Fibroblast of skin of back (primary cell): ENCODE measurements at places on chromosomes 13 and 19.

GRCh38 chr13:80469105-80469852 is 128.4 kb upstream of the SPRY2 start:
- no peak for DNase-seq

GRCh38 chr19:34678085-34678412 is 571 bp downstream of the ZNF302 start:
- DNase-seq: no peak

DNA sequence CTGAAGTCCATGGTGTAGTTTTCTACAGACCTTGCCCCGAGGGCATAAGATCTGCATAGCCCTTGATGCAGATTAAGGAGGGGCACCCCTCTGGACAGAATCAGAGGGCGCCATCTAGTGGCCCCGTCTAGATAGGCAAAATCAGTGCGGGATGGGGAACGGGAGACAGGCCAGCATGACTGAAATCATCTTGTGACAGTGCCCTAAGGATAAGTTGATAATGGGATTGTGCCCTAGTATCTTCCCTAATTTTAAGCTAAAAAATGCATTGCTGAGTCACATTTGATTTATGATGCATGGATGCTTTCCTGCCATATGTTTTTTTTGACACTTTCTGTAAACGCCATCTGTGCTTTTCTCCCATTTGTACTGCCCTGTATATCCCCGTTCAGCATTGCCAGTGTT is 19.0 kb upstream of the GPI start:
- DNase-seq: peak; percentile 75

GRCh38 chr19:13881692-13882418 is 4.9 kb downstream of the NANOS3 start:
- DNase-seq: peak; percentile 51

DNA sequence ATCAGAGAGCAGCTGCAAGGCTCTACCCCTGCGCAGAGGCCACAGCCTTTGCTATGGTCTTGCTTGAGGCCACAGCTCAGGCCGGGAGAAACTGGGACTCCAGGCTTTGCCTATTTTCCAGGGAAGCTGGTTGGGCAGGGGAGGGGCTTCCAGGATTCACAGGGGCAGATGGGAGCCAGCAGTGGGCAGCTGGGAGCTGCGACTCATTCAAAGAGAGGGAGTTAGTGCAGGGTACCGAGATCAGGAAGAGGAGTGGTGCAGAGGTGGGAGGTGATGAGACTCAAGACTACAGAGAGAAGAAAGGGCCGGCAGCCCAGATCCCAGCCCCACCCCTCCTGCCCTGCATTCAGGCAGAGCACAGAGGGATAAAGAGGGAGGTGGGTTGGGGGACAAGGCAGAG is 12.1 kb downstream of the ADGRE5 start:
- DNase-seq: no peak

DNA sequence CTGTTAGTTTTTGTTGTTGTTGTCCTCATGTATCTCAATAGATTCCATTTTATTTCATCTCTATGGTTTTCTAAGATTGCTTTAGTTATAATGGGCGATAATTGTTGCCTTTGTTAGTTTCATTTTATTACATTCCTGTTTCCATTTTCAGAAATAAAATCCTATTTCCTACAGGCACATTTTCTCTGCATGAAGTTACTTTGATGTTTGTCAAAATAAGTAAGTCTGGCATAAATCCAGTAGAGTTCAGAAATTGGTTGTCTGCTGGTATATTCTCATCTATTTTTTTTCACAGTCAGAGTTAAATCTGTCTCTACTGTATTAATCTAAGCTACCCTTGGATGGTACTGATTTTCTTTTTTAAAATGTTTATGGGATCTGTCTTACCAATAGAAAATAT is 204.1 kb downstream of the MYO16 start:
- DNase-seq: no peak

DNA sequence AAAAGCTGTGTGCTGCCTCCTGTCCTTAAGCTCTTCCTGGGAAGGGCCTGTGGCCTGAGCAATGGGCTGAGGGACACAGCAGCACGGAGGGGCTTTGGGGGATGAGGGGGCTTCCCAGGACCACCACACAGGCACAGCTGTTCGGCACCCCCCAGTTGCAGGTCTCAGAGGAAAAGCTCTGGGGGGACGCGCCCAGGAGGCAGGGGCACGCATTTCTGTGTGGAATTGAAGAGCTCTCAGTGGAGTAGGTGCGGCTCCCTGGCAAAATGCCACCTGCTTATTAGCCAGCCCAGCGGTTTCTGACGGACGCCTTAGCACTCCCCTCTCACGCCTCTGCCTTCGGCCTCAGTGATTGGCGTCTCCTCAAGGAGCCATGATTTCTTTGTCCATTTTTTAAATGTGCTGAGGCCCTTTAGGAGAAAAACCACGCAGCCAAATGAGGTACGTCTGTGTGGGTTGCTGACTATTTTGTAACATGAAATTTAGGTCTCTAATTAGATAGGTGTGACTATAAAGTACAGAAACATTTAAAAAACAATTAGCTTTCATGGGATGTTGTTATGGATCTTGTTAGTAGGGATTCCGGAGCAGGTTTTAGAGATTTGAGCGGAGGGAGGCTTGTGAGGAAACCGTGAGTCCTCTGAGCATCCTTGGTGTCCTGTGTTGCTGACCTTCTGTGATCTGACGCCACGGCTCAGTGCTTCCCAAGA is 4.0 kb downstream of the MCF2L start:
- DNase-seq: no peak

GRCh38 chr13:70905035-70905434 is 796.8 kb upstream of the KLHL1 start:
- no peak for DNase-seq

- peak; percentile 81 for DNase-seq
Observed at GRCh38 chr13:97043302-97043701, 49.0 kb upstream of the OXGR1 start.

DNA sequence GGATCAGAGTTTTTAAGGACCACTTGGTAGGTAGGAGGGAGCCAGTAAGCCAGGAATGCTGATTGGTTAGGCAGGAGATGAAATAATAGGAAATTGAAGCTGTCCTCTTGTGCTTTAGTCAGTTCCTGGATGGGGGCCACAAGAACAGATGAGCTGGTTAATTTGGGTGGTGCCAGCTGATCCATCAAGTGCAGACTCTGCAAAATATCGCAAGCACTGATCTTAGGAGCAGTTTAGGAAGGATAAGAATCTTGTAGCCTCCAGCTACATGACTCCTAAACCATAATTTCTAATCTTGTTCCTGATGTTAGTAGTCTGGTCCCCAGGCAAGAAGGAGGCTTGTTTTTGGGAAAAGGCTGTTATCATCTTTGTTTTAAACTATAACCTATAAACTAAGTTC is 117.9 kb upstream of the GPR12 start:
- DNase-seq: no peak

DNA sequence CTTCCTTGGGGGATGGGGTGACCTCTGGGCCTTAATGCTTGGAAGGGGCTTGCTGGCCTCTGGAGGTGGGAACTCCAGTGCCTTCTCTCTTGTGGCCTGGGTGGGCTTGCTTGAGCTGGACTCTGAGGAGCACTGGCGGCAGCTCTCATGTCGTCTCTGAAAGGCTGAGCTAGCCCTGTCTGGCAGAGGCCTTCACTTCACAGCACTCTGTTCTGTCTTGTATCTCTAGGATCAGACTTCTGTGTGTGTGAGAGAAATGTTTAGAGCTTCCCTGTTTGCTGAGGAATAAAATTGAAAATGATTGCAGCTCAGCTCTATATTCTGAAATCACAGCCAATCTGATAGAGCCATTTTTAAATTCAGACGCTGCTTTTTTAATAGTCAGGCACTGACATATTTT is 185.3 kb downstream of the KCNRG start:
- no peak for DNase-seq

DNA sequence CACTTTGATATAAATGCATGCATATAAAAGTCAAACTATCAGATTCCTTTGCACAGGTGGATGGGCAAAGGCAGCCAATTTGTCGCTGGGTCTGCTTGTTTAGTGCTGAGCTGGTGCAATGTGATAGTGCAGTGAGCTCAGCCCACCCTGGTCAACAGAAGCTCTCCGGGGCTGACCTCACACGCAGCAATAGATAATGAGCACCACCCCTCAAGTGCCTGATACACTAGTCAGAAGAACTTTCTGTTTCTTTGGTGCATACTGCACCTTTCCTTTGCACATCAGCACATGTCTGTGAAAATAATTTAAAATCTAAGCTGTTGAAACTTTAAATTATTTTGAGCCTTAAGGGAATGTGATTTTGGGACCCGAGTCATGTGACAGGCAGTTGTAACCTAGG is 20.2 kb downstream of the ATP8A2 start:
- DNase-seq: no peak

DNA sequence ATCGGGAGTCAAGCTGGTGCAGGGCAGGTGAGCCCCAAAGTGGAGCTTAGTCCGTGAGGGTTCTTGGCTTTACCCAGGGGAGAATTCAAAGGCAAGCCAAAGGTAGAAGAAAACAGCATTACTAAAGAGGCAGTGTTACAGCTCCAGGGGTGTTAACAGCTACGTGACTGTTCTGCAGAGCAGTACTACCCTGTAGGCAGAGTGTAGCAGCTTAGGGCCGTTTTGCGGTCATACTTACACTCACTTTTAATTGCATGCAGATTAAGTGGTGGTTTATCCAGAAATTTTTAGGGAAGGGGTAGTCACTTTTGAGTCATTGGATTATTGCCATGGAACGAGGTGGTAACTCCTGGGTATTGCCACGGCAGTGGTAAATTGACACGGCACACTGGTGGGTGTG is 482.2 kb downstream of the SLITRK5 start:
- no peak for DNase-seq

DNA sequence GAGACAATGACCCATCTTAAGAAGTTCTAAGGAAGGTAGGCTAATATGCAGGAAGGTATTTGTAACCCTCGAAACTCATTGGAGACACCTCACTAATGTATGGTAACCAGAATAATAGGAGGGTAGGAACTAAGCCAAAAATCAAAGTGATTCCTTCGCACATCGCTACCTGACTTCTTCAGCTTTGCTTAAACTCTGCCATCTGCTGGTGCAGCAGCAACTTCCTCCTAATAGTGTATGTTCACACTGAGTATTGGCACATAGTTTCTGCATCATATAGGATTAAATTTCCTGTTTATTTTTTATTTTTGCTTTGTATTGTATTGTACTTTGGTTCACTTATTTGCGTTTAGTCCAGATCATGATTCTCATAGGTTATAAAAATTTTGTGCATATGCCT is 676.2 kb downstream of the GPC5 start:
- peak; percentile 0 for DNase-seq

DNA sequence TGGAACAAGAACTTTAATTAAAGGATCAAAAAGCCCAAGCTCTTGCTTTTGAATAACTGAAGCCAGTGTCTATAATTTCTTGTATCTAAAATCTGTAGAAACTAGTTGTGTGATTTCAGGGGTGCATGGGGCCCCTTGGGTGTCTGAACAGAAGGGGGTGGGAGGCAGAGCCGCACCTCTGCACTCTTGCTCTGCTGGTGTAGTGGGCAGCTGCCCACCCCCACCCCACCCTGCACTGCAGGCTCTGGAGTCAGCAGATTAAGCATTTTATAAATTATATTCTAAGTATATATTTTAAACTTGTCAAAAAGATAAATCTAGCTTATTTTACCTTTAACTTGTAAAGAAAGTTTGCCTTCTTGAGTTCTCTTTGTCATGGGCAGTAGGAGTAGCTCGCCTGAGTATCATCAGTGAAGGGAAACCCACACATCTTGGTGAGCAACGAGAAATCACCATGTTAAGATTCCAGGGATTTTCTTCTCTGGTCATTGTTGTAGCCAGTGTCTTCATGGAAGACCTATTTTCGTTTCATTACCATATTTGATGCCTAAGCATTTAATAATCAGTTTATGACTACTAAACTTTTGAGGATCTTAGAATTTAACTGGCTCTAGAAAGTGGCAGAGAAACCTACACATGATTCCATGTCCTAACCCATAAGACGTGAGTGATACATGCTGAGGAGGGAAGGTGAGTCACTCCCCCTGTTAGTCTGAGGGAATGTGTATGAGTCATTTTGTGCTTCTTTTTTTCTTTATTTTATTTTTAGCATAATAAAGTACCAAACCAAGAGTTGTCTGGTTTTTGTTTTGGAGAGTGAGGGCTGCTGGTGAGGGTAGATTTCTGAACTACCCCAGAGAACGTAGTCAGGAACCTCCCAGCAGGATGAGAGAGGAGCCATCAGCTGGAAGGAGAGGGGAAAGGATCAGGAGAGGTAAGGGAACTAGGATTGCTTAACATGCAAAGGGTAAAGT is 7.7 kb downstream of the UBE2L5 start:
- peak; percentile 95 for DNase-seq

DNA sequence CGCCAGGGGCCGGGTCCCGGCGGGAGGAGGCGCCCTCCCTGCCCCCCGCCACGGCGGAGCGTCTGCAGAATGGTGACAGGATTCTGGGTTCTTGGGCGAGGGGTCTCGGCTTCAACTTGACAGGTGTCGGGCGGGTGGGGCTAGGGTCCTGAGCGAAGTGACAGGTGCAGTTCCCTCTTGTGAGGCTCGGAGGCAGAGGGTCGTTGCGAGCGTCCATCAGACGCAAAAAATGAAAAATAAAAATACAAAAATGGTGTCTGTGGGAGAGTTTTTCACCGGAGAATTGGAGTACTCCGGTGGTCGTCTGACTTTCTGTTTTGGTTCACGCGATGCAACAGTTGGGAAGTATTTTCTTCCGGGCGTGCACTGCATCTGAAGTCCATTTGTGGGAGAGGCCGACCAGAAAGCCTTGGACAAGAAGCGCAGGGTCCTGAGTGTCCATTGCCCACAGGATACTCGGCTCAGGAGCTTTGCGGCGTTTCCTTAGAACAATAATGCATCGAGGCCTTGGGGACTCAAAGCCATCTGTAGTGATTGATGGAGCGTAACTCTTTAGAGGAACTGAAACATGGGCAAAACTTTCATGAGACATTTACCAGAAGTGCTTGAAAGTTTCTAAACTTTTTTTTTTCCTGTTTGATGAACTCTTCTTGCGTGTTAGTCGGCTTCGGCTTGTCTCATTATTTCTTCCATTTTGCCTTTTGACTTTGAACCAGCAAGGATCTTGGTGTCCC is 759 bp downstream of the RB1 start:
- DNase-seq: peak; percentile 48

DNA sequence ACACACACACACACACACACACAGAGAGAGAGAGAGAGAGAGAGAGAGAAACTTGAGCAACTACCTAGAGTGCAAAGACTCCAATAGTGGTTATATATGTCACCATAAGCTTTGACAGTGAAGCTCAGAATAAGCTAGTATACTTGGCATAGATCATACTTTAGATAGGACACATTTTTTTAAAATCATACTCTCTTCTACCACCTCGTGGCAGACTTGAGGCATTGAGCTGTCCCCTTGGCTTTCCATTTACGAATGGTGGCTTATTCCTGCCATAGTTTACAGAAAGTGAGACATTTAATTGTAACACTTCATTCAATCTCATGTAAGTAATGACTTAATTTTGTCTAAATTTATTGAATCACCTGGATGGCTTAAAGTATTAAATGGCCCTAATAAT is 108.2 kb downstream of the EDNRB start:
- peak; percentile 3 for DNase-seq

GRCh38 chr13:57633950-57634838 is 2.6 kb downstream of the PCDH17 start:
- no peak for DNase-seq
